ENCODE measurements at places on chromosomes 16 and 17.
A peak's percentile ranks its signal among the peaks of the same experiment; 100 is the strongest.

GRCh38 chr16:87321336-87322107 lies 4.3 kb upstream of the C16orf95 start:
- no peak for DNase-seq

DNA sequence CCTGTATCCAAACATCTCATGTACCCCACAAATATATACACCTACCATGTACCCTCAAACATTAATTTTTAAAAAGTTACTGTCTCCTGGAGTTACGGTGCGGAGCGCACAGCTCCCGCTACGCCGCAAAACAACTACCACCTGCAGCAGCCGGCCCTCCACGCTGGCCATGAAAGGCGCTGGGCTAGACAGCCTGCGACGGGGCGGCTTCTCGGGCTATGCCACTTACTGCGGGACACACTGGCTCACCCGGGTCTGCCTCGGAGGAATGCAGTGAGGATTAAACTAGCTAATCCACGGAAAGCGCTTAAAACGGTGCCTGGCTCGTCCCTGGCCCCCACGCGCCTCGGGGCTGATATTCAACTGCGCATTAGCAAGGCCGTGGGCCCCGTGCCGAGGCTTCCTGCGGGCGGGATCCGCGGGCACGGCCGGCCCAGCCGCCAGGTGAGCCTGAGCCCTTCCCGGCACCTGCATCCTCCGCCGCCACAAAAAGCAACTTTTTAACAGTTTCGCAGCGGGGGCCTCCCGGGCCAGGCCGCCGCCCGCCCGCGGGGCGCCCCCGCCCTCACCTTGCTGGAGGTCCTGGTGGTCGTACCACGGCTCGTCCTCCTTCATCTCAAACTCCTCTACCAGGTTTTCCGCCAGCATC lies 633 bp downstream of the CDR2 start:
- peak; percentile 47 for DNase-seq

DNA sequence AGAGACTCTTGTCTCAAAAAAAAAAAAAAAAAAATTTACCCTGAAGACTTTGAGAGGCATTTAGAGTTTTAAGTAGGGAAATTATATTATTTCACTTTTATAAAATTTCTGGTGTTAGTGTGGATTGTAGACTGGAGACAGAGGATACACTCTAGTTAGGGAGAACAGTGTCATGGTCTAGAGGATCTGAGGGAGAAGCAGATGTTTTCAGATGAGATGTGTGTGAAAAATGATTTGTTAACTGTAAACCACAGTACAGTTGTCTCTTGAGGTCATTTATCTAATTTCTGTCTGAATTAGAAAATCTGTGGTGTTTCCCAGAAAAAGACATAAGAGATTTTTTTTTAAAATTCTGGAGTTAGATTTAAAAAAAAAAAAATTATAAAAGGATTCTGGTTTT lies 54.8 kb downstream of the NUP88 start:
- DNase-seq, result no peak

DNA sequence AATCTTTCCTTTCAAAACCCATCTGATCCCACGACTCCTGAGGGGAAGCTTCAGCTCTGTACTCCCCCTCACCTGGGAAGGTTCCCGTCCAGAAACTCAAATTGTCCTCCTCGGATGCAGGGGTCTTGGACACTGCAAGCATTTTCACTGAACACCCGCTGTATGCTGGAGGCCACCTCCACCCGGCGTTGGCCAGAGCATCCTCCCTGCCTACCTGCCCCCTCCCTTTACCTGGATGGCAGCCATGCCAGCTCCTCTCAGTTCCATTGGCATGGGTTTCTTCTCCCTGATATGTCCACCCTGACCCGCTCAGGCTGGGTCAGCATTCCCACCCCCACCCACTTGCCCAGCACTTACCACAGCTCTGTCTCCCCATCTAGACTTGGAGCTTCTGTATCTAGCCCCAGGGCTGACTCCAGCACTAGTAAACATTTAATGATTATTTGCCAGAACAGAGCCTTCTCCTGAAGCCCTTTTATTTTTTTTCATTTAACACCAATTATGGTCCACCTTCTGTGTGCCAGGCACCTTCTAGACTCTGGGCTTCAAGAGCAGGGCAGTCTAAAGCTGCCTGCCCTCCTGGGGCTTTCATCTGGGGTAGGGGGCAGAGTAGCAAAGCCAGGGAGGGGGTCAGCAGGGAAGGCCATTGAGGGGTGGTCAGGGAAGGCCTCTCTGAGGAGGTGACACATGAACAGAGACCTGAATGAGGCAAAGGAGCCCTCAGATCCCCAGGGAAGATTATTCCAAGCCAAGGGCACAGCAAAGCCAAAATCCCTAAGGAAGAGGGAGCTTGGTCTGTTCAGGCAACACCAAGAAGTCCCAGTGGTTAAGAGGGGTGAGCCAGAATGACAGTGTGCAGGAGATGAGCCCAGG lies 8.9 kb upstream of the KRT19 start:
- DNase-seq, result no peak

DNA sequence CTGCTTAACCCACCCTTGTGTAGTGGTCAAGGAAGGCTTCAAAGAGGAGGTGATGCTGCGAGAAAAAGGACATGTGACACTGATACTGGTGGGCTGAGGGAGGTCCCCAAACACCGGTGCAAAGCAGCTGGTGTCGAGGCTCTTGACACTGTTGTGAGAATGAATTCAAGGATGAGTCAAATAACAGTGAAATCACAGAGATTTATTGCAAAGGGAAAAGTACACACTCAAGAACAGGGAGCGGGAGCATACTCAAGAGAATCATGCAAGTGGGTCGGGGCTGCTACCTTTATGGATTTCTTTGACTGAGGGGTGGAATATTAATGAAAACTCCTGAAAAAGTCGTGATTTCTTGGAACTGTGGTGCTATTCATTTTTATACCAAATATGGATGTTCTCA lies 31.1 kb downstream of the TMEM132E start:
- no peak for DNase-seq

DNA sequence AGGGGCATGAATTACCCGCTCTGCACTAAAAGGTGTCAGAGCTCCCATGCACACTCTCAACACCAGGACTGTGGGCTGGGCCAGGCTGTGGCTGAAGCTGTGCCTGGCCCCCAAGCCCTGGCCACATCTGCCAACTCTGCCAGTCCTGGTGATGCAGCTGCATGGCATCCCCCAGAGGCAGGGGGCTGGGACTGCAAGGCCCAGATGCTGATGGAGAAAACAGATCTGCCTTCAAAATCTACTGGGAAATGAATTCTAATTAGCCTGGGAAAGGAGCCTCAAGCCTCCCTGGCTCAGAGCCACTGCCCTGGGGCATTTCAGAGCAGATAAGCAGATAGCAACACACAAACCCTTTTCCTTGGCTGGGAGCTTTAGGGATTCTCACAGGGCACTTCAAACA lies 3.4 kb downstream of the CHST6 start:
- DNase-seq, result no peak

- DNase-seq, result no peak
These were observed 9.9 kb downstream of the AXIN1 start for GRCh38 chr16:342455-343213.

DNA sequence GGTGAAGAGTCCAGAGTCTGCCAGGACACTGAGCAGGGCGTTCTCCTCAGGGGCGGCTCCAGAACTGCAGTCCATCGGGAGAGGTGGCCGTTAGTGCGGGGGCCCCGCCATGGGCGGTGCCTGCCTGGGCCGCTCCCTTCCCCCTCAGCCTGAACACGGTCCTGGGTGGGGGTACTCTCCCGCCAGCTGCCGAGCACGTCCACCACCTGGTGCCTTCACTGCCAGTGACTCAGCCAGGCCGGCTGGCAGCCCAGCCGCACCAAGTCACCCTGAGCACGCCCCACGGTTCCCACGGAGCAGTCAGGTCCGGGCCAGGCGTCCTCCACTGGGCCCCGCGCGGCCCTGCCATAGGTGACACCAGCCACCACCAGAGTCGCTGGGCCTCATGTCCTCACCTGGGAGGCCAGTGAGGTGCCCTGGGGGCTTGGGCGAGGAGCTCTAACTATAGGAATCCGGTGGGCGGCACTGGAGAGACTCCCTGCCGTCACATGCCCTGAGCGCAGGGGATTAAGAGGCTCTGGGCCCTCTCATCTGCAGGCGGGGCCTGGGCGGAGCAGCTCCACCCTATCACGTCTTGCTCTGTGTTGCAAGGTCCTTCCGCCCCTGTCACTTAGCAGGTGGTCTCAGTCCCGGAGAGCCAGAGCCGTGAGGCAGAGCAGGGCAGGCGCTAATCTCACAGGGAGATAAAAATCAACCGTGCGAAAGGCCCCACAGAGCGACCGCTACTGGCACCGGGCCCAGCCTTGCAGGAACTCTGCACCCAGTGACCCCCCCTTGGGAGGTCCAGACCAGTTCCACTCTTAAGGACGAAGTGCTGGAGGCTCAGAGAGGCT lies 14.3 kb downstream of the PIEZO1 start:
- DNase-seq, result peak; percentile 32

- no peak for DNase-seq
These were observed 4.0 kb downstream of the SIAH1 start for GRCh38 chr16:48381201-48381600.

DNA sequence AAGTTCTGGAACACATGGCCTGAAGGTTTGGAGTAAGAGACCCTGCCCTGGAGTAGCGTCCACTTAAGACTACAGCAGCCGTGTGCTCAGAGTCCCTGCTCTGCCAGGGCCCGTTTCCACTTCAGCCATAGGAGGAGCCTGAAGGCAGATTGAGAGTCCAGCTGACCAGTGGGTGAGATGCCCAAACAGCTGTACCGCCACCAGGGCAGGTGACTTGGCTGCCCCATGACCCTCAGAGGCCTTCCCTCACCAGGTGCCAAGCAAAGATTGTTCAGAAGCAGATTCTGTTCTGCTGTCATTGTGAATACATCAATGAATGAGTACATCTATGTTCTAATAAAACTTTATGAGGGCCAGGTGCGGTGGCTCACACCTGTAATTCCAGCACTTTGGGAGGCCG lies 178.8 kb downstream of the RAB11FIP4 start:
- no peak for DNase-seq

GRCh38 chr16:49964973-49965372 lies 60.1 kb upstream of the CNEP1R1 start:
- no peak for DNase-seq

DNA sequence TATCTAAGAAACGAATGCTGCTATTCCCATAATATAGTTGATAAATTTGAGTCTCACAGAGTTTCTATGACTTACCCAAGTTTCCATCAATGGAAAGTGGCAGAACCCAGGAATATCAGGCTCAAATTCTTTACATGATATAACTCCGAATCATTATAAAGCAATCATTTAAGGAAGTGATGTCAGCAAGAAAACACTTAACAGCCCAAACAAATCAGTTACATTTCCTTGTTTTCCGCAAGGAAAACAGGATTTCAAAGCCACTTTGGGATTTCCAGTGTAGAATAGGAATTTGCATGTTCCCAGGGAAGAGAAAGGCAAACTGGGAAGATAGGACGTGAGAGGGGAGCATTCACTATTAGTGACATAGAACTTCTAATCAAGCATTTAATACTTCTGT lies 311.4 kb upstream of the GOT2 start:
- no peak for DNase-seq

GRCh38 chr17:50256826-50257618 lies 17.2 kb upstream of the TMEM92 start:
- no peak for DNase-seq

DNA sequence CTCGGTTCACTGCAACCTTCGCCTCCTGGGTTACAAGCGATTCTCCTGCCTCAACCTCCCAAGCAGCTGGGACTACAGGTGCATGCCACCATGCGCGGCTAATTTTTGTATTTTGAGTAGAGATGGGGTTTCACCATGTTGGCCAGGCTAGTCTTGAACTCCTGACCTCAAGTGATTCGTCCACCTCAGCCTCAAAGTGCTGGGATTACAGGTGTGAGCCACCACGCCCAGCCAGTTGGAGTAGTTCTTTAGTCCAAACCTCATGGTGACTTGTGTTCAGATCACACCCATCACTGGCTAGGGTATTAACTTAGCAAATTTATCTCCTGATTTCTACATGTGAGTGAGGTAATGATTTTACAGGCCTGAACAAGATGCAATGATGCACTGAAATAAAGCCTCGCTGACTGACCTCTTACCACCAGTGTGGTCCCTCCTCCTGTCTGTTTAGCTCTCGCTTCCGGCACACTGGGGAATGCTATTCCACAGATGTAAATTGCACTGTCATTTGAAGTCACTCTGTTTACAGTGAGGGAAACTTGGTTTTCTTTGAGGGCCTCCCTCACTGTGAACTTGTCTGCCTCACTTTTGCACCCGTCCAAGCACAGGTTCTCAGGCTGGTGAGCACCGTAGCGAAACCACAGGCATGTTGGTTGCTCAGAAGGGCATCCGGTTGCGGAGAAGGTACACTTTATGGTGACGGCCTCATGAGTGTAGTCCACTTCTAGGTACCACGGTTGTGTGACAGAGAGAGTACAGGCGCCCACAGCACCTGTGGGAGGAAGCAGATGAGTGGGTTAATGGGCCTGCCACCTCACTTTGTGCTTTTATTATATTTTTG lies 5.5 kb downstream of the IGSF6 start:
- peak; percentile 67 for DNase-seq

- no peak for DNase-seq
These were observed 330 bp downstream of the CASKIN2 start for GRCh38 chr17:75514919-75515495.

- DNase-seq, result no peak
These were observed 34.1 kb downstream of the FAM20A start for GRCh38 chr17:68567035-68567434.

DNA sequence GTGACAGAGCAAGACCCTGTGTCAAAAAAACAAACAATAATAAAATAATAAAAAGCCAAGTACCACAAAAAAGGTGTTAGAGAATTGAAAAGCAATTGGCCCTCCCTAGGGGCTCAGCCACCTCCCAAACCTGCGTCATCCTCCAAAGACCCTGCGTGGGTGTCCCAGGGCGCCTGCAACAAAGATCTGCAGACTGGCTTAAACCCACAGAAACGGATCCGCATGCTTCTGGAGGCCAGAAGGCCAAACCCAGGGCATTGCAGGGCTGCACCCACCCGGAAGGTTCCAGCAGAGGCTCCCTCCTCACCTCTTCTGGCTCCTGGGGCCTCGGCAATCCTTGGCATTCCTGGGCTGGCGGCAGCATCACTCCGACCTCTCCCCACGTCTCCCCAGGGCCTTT lies 1.5 kb downstream of the ENPP7 start:
- no peak for DNase-seq

DNA sequence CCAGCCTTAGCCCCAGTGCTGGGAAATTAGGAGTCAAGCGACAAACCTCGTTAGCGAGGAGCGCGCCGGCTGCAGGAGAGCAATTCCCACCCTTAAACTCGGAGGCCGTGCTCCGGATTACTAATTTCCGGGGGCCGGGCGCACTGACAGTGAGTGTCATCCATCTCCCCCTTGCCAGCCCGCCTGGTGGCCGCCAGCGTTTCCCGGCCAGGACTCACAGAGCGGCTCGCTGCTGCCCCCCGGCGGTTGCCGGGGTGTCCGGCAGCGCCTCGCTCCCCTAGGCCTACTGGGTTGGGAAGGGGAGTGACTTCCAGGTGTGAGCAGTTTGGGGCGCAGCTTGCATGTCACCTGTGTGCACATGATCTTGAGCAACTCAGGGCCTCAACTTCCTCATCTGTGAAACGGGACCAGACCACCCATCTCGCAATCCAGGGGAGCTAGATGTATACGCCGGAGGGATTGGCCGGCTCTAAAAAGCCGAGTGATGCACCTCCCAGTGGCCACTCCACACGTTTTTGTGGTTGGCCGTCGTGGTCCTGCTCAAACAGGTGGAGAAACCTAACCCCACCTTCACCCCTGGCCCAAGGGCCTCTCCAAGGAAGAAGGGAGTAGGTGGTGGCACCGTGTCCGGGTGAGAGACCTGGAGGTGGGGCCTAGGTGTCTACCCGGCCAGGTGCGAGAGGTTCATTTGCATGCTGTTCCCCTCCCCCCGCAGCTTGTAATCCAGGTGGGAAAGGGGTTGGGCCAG lies 2.5 kb upstream of the GSE1 start:
- peak; percentile 89 for DNase-seq

- no peak for DNase-seq
These were observed 30.9 kb downstream of the XPO6 start for GRCh38 chr16:28180655-28181460.

- DNase-seq, result no peak
These were observed 32.6 kb upstream of the ZFP90 start for GRCh38 chr16:68506331-68507053.
